ENCODE measurements at places on chromosomes 2 and 18. TPM values are rescaled to one million over a fixed set of nuclear protein-coding genes. Genes with fewer than 3 reads are reported as not detected.

Gene TUBA3E
- not detected for total RNA-seq

Gene ZSWIM2
- not detected for total RNA-seq

Gene STAT4
- 1.0 TPM for total RNA-seq

Gene SERPINB13
- not detected for total RNA-seq

Gene PROKR1
- total RNA-seq, result not detected

Gene SMAD4
- total RNA-seq, result 41.8 TPM

Gene KHK
- 11.7 TPM for total RNA-seq

Gene UPP2
- not detected for total RNA-seq

Gene NT5DC4
- total RNA-seq, result not detected

DNA sequence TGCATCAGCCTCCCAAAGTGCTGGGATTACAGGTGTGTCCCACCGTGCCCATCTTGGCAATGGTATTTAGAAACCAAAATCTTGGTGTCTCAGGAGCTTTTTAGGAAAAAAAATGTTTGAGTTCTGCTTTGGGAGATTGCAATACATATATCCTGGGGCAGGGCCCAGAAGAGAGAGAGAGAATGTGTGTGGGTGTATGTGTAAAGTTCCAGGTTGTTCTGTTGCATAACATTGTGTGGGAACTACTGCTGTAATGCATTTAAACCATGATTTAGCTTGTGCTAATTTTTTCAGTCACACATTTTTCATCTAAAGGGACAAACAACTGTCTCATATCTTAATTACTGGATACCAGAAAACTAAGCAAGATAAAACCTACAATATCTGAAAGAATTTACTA is 70.8 kb upstream of the NABP1 start:
- no peak for DNase-seq

- no peak for DNase-seq
Observed at GRCh38 chr18:59907172-59907571, 7.4 kb downstream of the PMAIP1 start.

GRCh38 chr2:42569883-42570282 is 1.5 kb downstream of the MTA3 start:
- no peak for DNase-seq

DNA sequence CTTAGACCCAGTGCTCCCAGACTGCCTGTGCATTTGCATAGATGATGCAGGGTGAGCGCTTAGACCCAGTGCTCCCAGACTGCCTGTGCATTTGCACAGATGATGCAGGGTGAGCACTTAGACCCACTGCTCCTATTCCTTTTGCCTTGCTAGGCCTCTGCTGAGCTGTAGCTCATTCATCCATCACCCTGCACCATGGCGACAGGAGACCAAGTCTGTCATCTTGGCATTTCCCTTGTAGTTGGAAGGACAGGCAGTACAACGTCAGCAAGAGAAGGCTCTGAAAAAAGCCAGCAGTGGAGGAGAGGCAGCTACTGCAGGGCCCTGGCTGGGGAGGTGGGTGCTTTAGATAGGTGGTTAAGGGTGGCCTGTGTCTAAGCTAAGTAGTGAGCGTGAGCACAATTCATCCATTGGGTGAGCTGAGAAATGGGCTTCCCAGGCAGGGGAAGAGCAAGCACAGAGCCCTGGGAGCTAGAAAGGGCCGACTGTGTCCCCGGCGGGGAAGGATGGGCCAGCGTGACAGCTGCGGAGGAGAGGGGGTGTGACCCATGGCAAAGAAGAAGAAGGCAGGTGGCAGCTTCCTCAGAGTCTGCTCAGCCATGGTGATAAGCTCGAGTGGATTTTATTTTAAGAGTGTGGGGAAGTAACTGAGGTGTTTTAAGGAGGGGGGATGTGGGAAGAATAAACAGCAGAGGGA is 108.8 kb downstream of the LPIN1 start:
- no peak for DNase-seq

GRCh38 chr2:212213191-212213590 is 325.4 kb downstream of the ERBB4 start:
- no peak for DNase-seq

DNA sequence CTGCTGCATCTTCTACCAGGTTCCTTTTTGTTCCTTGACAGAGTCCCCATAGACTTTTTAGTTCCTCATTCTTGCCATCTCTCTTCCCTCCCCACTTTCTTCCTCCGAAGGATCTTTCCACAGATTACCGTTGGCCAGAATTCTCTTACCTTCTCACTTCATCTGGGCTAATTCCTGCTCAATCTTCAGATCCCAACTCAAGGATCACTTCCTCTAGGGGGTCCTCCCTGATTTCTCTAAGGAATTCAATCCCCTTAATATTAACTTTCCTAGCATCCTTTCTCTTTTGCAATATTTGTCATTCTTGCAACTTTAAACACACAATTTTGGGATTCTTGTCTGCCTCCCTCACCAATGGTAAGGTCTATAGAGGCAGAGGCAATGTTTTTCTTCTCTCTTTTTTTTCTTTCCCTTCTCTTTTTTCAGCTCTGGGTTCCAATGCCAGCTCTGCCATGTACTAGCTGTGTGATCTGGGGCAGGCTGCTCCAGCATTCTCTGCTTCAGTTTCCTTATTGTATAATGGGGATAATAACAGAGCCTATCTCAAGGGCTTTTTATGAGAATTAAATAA is 5.4 kb upstream of the KCNE4 start:
- no peak for DNase-seq

GRCh38 chr2:167964650-167965413 is 282.6 kb downstream of the STK39 start:
- DNase-seq, result no peak

GRCh38 chr2:240520130-240520973 is 37.4 kb downstream of the ANKMY1 start:
- no peak for DNase-seq

DNA sequence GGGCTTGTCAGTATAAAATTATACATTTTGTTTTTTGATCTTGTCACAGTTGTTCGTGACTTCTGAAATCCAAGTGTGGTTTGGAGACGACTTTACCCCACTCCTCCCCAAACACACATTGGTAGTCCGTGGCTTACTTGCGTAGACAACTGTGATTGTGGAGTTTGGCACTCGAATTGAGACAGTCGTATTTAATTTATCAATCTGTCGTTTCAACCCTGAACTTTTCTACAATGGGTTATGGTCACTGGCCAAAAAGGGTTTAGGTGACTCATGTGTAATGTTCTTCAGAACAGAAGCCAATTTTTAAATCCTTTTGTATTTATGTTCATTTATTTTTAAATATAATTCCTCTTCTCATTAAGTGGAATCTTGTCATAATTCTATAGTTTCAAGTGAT is 129.9 kb downstream of the SPTBN1 start:
- DNase-seq, result no peak

DNA sequence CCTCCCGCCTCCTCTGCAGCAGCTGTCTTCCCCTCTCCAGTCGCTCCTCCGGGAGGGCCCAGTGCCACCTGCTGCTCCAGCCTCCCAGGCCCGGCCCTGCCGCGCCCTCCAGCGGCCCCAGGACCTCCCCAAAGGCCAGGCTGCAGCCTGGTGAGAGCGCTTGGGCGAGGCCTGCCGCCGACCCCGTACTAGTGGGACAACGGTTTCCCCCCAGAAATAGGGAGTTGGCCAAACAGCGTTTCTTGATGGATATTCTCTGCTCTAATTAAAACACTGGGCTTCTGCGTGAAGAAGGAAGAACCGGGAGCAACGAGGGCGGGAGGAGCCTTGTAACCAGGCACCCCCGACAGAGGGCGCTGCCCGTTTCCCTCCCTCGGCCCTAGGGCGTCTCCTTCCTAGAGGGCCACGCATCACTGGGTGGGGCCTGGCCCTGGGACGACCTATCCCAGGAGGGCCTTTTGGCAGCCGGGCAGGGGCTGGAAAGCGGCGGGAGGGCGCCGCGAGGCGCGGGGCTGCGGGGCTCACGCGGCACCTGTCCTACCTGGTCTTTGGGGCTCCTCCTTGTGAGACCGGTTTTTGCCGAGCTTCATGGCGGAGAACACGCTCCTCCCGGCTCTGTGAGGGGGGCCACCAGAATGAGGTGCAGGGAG is 25.4 kb upstream of the OTOF start:
- peak; percentile 95 for DNase-seq

DNA sequence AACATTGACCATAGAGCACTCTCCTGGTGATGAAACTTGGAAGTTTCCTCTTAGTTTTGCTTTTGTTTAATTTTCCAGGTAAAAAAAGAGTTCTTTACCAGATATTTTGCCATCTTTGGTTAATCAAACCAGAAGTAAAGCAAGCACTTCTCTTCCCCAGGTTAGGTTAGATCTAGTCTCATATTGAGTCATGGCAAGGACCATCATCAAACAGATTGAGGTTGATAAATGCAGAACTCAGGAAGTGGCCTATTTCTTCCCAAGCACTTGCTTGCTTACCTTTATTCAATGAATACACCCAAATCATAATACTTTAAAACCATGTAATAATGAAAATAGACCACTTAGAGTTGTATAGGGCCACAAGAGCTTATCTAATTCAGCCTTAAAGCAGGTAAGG is 23.4 kb downstream of the DNAH6 start:
- no peak for DNase-seq

DNA sequence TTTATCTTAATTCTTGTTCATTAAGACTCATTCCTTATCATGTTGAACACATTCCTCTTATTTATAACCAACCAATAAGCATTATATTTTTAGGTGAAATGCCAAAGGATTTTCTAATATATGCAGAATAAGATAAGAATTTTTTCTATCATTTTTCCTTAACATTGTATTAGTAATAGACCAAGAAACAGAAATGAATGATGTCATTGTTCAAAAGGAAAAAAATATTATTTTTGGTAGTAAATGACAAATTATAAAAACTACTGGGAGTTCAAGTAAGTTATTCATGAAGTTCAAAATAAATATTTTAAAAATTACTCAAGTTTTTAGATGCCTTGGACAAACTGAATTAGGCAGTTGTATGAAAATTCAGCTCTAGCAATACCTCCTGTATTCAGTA is 25.5 kb downstream of the DCAF17 start:
- DNase-seq, result no peak

DNA sequence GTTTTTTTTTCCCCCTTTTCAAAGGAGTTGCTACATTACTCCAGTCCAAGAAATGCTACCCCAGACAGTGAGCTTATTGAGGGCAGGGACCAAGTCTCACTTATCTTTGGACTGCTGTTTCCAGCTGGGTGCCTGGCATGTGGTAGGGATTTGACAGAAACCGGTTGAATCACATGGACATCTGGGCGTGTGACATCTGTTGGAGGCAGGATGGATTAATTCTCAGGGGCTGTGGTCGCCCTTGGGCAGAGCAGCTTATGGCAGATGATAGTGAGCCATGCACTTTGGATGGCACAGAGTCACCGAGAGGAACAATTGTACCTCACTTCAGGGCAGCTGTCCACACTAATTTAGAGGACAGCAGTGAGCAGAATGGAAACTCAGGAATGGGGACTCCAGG is 254.6 kb upstream of the ID2 start:
- DNase-seq, result no peak

DNA sequence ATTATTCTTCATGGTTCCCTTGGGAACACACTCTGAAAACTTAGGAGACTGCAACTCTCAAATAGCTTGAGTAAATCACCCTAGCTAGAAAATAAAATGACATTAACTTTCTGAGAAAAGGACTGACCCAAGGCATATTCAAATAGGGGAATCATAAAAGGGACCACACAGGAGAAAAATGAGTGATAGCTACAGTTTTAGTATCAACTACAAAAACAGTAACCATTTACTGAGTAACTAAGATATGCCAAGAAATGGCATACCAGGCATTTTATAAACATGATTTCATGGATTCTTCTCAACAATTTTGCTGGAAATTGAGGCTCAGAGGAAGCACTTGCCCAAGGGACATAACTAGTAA is 84.5 kb downstream of the AFF3 start:
- no peak for DNase-seq

DNA sequence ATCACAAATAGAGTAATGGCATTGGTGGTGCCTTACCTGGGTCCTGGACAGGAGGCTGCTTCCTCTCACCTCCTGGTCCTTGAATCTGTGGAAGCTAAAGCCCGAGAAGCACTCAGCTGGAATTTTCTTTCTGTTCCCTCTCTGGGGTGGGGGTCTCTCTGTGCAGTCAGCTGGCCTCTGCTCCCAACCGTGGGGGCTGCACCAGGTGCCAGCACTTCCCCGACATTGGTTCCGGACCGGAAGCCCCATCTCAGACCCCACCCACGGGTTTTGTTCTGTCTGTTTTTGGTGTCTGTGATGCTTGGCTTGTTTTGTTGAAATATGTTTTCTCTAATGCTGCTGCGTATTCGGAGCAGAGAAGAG is 154.7 kb downstream of the TWIST2 start:
- DNase-seq, result no peak

DNA sequence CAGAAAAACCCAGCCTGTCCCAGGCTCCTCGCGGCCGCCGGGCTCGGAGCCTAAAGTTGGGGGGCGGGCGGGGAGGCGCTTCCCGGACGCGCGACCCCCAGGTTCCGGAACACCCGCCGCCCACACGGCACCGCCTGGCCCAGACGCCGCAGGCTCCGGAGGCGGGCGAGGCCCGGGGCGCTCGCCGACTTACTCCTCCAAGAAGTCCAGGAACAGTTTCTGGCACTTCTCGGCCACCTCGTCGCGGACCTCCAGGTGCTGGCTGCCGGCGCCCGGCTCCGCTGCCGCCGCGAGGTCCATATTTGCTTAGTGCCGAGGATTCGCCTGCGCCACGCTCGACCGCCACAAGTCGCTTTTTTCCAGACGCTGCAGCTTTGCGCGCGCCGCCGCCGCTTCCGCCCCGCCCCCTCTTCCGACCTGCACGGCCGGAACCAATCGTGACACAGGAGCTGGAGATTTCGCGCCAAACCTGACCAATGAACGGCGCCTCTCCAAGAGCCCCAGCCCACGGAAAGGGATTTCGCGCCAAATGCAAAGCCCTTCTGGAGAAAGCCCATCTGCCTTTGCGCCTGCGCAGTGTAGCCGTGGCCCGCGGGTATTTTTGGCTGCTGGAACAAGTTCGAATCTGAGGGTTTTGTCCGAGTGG is at the start of gene MCM6:
TSS of gene MCM6 (minus strand) at position 378 of the 646 bp plus-strand sequence. CDS start at position 300, 78 bp downstream.
- DNase-seq, result peak; percentile 95

DNA sequence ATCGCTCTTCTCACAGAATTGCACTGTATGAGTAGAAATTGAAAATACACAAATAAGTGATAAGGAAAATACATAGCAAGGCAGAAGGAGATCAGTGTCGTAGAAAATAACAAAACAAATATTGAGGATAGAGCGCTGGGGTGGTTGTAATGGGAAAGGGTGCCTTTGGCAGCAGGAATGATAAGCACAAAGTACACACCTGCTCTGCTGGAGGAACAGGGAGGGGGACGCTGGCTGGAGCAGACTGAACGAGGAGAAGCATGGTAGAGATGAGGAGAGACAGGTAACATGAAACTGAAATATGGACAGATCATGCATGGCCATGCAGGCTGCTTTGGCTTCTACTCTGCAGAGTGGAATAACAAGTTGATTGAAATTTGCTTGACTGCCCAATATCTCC is 181.2 kb upstream of the FSHR start:
- DNase-seq, result no peak

DNA sequence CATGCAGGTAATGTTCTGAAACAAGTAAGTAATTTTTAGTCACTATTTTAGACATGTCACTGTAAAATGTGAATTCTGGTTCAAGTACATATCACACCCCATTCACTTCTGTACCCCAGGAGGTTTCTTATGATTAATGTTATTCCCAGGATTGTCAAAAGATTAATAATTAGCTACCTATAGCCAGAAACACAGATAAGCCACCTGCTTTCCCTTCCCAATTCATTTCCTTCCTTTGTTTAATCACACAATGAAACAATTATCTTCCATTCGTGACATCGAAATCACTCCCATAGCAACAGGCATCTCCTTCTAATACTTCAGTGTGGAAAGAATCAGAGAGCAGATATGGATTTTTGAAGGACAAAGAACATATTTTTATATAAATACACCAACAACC is 1650.3 kb upstream of the CELF4 start:
- DNase-seq, result no peak
